ENCODE measurements at places on chromosomes 12 and 14.

- no peak for DNase-seq
Measured at GRCh38 chr14:55599250-55599879, 19.4 kb downstream of the KTN1 start.

- no peak for DNase-seq
Measured at GRCh38 chr12:116861320-116861719, 19.9 kb downstream of the HRK start.

- DNase-seq, result no peak
Measured at GRCh38 chr12:109766251-109766778, 52.7 kb downstream of the FAM222A start.

GRCh38 chr12:9741726-9742125, 8.8 kb upstream of the CLECL1 start:
- no peak for DNase-seq

- no peak for DNase-seq
Measured at GRCh38 chr12:47774663-47775062, 1.6 kb downstream of the SLC48A1 start.

- no peak for DNase-seq
Measured at GRCh38 chr14:104268725-104269436, 130.5 kb downstream of the KIF26A start.

All from NCI-H2107 (cell line).